ENCODE measurements at places on chromosomes 2 and 18.
A peak's percentile ranks its signal among the peaks of the same experiment; 100 is the strongest.

DNA sequence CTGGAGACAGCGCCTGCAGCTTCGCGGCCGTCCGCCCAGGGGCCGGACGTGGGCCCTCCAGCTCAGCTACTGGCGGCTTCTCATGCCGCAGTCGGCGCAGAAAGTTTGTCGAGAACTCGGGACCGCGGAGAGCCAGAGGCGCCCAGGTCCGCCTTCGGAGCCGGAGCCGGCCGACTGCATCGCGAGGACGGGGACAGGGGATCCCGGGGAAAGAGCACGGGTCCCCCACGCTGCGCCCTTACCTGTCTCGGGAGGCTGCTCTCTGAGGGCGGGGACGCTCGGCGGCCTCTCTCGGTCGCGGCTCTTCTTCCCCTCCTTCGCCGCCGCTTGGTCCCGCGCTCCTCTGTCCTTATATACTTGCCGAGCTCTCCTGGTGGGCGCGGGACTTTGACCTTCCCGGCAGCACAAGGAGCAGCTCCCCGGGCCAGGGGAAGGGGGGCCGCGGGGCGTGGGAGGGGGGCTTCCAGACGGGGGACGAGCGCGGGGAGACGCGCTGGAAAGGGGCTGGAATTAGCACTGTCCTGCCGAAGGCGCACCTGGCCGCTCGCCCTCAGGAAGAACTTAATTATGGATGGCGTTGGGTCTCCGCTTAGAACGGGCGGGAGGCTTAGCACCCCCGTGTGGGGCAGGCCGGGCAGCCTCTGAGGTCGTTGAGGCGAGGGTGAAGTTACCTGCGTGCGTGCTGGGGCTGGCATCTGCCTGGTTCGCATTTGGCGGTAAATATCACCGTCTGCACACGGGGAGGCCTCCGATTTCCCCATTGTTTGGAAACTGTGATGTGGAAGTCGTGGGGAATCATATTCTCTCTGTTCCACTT, at the start of gene POMC:
POMC (minus strand) TSS at position 325 of the 817 bp plus-strand sequence. CDS start 3,808 bp downstream, outside the sequence.
- peak; percentile 17 for DNase-seq

- DNase-seq = no peak
These were observed 499.4 kb downstream of the GALR1 start for GRCh38 chr18:77749089-77749488.

GRCh38 chr18:55248495-55248894, 289.2 kb upstream of the CCDC68 start:
- no peak for DNase-seq

DNA sequence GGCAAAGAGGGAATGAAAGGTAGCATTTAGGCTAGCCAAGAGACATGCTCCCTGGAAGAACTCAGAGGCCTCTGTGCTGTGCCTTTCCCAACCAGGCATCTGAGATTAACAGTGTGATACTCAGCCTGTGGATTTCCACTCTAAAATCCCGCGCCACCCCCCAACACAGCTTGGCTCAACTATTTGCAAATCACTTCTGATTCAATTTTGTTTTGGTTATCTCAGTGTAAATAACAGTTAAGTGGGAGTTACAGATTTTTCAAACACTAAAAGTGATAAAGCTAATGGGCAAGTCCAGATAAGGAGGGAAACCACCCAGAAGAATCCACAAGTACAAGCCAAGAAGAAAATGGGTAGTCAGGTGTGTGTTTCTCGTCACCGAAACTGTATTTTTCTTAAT, 1.4 kb upstream of the NRP2 start:
- DNase-seq = no peak

GRCh38 chr2:73985308-73986084, 786 bp downstream of the TET3 start:
- DNase-seq = peak; percentile 69

DNA sequence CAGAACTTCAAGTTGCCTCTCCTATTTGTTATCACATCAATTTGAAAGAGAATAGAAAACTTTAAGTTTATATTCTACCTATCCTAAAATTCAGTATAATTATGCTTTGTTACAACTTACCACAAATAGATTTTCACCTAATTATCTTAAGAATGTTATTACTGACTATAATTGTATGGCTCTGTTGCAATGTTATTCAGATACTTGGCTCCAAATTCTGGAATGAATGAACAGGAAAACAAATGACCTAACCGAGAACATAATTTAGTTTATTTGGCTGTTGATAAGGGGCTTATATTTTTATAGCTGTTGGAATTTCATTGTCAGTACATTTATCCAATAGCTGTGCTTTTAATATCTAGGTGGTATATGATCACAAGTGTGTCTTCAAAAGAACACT, 173.2 kb upstream of the GULP1 start:
- no peak for DNase-seq

- DNase-seq = no peak
These were observed 87.4 kb upstream of the HS6ST1 start for GRCh38 chr2:128405981-128406613.

DNA sequence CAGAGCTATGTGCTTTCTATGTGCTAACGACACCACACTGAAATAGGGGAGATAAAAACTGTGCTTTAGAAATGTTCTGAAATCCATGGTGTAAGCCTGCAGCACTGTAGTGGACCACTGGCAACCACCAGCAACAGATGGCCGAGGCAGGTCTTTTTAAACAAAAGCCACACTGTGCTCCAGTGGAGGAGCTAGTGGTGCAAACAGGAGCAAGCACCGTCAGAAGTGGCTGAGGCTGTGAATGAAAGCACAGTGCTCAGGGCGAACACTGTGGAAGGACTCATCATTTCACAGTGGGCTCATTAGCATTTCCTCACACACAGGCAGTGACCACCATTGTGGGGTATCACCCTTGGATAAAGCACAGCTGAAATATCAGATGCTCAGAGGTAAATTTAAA, 22.9 kb upstream of the MTX2 start:
- no peak for DNase-seq

- no peak for DNase-seq
These were observed 30.6 kb upstream of the MYCN start for GRCh38 chr2:15909736-15910135.

- no peak for DNase-seq
These were observed 3.4 kb downstream of the SLC66A2 start for GRCh38 chr18:79947881-79948610.

GRCh38 chr2:120519469-120519868, 173.5 kb downstream of the INHBB start:
- DNase-seq = no peak

- DNase-seq = no peak
These were observed 222.3 kb downstream of the DOK6 start for GRCh38 chr18:69622961-69623360.

DNA sequence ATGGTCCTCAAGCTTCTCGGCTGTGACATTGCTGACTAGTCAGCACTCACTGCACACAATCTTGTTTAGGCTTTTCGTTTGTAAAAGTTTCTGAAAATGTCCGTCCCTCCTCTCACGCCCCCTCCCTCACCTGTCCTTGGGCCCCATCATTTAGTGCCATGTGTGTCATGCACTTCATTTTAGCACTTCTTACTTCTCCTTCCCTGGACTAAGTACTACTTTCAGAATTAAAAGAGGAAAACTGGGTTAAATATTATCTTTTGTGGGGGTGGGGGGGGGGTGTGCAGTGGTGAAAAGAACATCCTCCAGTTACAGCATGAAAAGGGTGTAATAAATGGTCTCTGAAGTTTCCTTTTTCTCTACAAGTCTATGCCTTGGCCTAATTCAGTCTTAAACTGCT, 182.0 kb upstream of the SP5 start:
- DNase-seq = no peak

- no peak for DNase-seq
These were observed 88.0 kb downstream of the SMAD7 start for GRCh38 chr18:48862678-48863270.

- DNase-seq = no peak
These were observed 34.4 kb downstream of the CYP26B1 start for GRCh38 chr2:72112981-72113846.

DNA sequence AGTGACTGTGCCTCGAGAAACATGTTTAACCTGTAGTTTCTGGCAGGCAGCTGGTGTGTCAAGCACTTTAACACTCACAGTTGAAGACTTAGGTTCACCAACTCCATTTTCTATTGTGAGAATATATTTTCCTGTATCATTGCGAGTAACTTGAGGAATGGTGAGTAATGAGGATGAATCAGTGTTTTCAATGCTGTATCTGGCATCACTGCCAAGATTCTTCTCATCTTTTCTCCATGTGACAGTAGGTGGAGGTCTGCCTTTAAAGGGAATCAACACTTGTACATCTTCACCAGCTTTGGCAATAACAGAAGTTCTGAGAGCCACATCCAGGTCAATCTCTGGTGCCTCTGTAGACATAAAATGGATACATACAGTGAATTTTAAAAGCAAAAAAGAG, 72.8 kb downstream of the PLEKHA3 start:
- no peak for DNase-seq

GRCh38 chr2:63530704-63531279, 57.5 kb downstream of the WDPCP start:
- no peak for DNase-seq

DNA sequence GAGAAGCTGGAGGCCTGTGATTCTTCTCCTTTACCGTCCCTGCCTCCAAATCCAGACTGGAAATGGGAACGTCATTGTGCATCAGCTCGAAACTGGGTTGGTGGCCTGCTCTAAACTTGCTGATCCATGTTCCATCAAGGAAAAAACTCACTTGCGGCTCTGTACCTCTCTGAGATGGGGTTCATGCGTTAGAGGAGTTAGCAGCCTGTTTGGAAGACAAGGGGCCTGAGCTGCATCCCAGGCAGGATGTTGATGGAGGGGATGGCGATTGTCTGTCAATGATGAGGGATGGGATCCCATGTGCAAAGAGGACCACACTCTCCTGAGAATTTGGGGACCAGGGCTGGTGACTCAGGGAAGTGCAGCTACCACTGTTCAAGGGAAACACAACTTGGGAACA, 26.0 kb downstream of the TWIST2 start:
- DNase-seq = no peak

DNA sequence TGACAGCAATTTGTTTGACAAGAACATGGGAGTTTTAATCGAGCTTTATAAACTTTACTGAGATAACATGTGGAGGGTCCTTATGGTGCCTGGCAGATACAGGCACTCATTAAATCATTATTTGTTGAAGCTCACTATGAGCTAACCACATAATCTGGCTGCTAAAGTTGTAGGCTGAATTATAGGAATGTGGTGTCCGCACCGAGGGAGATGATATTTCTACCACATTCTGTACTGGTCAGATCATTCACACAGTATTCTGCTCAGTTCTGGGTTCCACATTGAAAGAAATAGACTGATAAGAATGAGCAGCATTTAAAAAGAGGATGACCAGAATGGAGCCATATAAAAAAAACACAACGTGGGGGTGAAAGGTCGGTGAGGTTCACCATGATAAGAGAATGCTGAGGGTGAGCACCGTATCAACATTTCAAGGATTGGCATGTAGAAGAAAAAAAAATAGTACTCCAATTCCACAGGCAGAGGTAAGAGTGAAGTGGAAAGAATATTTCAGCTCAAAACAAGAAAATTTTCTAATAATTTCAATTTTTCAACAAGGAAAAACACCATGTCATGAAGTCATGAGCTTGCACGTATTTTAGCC, 54.4 kb downstream of the TMEFF2 start:
- DNase-seq = no peak

DNA sequence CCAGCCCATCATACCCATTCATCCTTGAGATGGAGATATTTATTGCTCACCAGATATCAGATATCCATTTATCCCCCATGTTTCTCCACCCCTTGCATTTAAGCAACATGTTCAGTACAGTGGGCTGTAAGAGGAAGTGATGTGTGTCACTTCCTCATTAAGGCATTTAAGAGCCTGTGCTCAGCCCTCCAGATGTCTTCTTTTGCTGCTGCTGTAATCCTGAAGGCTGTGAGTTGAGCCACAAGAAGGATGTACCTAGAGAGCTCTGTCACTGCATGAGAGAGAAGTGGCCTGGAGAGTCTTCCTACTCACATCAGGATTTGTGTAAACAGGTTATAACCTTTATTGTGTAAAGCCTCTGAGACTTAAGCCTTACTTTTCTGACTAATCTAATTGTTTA, 151.8 kb upstream of the UNC80 start:
- no peak for DNase-seq

All from CD4-positive, alpha-beta T cell treated with Interleukin-4 for 1 hour (primary cell).